ENCODE measurements at places on chromosomes 2 and 18.

DNA sequence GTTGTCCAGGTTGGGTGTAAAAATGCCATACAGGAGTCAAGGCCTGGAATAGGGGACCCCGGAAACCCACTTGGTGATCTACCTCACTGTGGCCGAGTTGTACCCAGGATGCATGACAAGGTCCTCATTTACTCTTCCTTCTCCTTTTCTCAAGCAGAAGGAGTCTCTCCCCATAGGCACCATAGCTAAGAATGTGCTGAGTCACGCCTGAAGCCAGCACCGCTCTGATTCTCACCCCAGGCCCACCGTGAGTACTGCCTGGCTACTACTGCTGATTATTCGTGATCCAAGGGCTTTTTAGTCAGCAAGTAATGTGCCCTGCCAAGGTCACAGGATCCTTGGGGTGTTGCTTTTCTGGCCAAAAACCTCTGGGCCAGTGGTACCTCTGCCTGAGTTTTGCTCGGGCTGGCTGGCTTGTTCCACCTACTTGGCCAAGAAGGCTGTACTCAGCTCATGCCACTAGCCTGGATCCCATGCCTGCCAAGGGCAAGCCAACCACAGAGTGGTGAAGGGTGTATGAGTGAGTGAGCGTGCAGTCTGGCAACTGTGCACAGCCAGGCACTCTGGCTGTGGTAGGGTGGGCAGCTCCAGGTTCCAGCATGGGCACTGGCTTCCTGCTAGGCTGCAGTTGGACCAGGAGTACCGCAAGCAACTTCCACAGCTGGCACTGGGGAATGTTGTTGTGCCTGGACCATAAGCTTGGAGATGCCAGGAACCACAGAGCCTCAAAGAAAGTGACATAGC is 650.1 kb upstream of the VRK2 start:
- no peak for DNase-seq

GRCh38 chr18:7117390-7118355 is at the start of gene LAMA1:
TSS of gene LAMA1 (minus strand) at chr18:7117797. CDS start at chr18:7117720, 77 bp downstream.
- no peak for DNase-seq

GRCh38 chr2:15160201-15160991 is 400.7 kb downstream of the NBAS start:
- no peak for DNase-seq

DNA sequence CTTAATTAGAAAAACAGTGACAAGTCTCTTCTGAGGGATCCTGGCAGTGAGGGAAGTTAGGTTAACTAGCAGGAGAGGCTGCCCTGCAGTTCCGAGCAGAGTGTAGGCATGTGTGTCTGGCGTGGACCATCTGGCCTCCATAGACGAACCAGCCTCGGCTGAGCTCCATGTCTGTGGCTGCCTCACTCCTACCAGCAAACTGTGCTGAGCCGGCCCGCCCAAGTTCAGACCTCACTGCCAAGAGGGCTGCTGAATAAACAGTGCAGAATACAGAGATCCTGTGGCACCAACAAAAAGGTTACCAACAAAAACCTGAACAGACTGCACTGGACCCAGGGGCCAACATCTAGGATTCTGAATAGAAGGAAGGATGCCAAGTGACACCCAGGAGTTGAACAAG is 27.3 kb downstream of the INO80C start:
- DNase-seq = no peak

DNA sequence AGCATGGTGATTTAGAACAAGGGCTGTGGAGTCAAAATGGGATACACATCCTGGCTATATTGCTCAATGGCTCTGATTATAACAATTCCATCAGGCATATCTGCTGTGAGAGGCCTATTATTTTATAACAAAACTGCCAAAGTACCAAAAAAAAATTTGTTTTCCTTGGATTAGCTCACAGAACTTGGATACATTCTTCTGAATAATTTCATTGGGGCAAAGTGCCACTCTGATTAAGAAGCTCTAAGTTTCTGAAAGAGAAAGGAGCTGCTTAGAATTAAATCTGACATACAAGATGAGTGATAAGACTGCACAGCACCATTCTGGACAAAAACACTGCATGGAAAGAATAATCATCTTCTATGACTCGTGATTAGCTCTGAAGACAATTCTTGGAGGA is 85.7 kb downstream of the SMC6 start:
- no peak for DNase-seq

- no peak for DNase-seq
Observed at GRCh38 chr18:36757081-36757480, 71.7 kb downstream of the TPGS2 start.

GRCh38 chr2:138364554-138365162 is 136.9 kb upstream of the SPOPL start:
- DNase-seq = no peak

DNA sequence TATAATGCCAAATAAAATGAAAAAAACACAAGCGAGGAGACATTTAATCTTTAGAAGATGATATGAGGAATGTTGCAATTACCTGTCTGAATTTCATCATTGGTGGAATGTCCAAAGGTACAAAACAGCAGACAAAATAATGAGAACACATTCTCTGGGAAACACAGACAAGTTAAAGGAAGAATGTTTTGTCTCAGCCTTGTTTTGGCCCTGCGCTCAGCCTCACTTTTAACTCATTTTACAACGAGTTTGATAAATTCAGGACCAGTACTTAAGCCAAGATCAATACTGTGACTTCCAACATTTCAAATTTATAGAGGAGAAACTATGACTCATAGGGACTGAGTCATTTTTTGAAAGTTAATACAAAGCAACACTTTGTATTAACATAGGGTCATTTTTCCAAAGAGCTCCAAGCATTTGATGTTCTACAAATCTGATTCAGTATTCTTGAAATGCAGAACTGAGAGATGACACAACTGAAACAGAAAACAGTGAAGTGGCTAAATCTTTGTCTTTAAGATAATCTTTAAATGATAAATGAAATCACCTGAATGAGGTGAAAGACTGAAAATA is 833.2 kb upstream of the CHAC2 start:
- DNase-seq = no peak

- peak; percentile 78 for DNase-seq
Observed at GRCh38 chr2:230666885-230667712, 45.5 kb upstream of the CAB39 start.

GRCh38 chr2:46131-46470 is 204 bp downstream of the FAM110C start:
- DNase-seq = peak; percentile 72

DNA sequence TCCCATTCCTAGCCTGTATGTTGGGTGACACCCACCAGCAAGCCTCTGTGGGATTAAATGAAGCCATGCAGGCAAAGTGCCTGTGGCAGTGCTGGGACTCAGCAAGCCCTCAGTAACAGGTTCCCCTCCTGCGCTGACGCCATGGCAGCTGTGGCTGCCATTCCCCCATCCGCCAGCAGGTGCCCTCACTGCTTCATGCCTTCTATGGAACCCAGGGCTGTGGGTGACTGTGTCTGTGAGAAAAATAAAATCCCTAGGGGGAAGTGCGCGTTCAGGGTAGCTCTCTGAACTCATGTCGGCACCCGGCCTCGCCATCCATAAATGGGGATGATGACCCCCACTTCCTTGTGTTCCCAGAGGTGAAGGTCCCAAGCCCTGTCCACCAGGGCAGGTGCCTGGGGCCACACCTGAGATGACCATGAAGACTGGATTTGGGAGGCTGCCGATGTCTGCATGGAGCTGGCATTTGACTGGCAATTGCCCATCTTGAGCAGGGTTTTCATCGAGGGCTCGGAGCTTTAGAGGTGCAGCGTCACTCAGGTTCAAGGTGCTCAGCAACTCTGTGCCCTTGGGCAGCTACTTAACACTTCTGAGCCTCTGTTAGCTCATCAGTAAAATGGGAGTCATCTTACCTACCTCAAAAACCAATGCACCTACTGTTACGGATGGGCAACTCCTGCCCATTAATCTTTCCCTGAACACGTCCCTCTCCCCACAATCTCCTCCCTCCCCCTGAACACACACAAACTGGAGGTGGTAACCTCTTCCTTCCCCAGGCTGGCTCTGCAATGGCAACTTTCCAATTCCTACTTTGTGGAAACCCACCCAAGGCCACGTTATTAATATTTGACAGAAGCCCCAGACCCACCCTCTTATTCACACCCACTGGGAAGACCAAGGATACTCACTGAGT is 2.9 kb upstream of the MAL start:
- no peak for DNase-seq

DNA sequence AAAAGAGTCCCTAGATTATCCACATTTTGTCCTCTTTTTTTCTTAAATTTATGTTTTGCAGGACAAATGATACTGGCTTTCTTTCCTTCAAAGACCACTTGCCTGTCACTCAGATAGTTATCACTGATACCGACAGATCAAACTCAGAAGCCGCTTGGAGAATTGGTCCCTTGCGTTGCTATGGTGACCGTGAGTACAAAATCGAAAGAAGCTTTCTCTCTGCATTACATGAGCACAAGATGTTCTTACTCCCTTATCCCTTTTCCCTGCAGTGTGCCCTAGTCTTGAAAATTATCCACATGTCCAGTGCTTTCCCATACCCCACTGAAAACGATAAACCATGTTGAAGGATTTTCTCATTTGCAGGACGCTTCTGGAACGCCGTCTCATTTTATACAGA is 738.5 kb downstream of the CNTNAP5 start:
- DNase-seq = no peak

- no peak for DNase-seq
Observed at GRCh38 chr18:5884375-5884774, 10.9 kb downstream of the TMEM200C start.

GRCh38 chr2:78992451-78992806 is 33.1 kb upstream of the REG3G start:
- DNase-seq = no peak

All from posterior vena cava (tissue), 2 donors.